CD4-positive, alpha-beta T cell treated with Interleukin-17A for 4 hours (primary cell): ENCODE measurements at places on chromosomes 2 and 18.

GRCh38 chr2:42901076-42901640 lies 108.8 kb upstream of the HAAO start:
- DNase-seq, result no peak

- DNase-seq, result no peak
Measured at GRCh38 chr18:12409469-12409868, 1.7 kb downstream of the PRELID3A start.

DNA sequence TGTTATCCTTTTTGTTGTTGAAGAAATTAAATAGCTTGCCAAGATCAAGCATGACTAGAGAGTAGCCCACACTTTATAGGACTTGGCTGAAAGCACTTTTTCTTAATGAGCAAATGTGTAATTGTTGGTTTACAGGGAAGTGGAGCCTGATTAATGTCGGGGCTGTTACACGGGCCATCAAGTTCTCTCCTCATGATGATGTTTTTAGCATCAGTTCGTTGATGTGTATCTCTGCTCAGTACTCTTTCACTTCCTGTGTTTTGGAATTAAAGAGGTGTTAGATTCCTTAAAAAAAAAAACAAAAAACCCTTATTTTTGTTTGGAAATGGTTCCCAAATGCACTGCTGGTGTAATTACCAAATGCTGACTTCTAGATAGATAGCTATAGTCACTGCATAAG lies 114.2 kb downstream of the PTPRM start:
- no peak for DNase-seq

DNA sequence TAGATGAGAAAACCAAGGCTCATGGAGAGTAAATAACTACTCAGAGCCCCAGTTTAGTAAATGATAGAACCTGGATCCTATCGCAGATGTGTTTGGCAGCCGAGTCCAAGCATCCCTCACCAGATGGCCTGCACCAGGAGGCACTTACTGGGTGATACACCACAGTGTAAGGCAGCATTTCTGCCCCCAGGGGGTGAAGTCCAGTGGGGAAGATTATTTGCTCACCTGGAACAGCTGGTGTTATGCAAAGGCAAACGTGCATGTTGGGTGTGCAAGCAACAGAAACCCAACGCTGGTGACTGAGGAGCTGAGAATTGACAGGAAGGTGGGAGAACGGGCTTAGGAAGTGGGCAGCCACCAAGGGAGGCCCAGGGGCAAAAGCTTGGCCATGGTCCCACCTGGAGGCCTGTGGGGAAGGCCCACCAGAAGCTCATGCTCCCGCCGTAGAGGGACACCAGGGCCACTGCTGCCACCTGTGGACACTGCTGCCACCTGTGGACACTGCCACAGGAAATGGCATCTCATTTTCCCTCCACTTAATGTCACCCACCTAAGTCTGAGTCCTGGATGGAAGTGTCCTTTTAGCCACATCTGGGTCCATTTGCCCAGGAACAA lies 100.6 kb downstream of the TFCP2L1 start:
- DNase-seq, result no peak

GRCh38 chr2:141423124-141423523 lies 707.7 kb downstream of the LRP1B start:
- DNase-seq, result no peak

- no peak for DNase-seq
Measured at GRCh38 chr2:113211226-113212105, 37.7 kb downstream of the PSD4 start.
